ENCODE measurements at places on chromosomes 16 and 17.
A peak's percentile ranks its signal among the peaks of the same experiment; 100 is the strongest.

DNA sequence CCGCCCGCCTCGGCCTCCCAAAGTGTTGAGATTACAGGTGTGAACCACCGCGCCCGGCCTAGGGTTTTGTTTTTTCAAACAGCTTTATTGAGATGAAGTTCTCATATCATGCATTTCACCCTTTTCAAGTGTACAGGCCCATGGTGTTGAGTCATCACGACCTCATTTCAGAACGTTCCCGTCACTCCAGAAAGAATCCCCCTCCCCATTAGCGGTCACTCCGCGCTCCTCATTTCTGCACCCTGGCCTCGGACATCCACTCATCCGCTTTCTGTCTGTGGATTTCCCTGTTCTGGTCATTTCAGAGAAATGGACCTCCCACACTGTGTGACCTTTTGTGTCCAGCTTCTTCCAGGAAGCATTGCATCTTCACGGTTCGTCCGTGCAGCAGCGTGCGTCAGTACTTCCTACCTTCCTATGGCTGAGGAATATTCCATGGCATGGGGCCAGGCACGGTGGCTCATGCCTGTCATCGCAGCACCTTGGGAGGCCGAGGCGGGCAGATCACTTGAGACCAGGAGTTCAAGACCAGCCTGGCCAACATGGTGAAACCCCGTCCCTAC is 135.2 kb upstream of the GSE1 start:
- DNase-seq, result no peak

GRCh38 chr16:19601083-19601976 is 45.8 kb downstream of the VPS35L start:
- peak; percentile 29 for DNase-seq

DNA sequence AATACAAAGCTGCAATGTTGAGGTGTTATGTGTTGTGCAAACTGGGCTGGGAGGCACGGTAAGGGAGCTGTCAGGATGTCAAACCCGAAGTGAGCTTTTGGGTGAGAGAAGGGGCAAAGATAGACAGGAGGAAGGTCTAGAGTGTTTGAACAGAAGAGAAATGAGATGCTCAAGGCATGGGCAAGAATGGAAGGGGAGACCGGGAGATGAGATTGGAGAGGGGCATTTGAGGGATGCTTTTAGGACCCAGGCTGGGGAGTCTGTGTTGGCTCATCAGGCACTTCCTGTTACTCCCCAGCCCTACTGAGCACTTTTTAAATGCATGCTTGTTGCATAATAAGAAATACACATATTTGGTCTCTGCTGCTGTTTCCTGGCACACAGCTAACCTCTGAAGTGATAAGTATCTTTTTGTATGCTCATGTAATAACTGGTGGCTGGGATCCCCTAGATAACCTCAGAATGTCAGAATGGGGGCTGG is 13.7 kb downstream of the UNC45B start:
- DNase-seq, result no peak

GRCh38 chr17:50094243-50094752 is 853 bp upstream of the PDK2 start:
- DNase-seq, result peak; percentile 94

DNA sequence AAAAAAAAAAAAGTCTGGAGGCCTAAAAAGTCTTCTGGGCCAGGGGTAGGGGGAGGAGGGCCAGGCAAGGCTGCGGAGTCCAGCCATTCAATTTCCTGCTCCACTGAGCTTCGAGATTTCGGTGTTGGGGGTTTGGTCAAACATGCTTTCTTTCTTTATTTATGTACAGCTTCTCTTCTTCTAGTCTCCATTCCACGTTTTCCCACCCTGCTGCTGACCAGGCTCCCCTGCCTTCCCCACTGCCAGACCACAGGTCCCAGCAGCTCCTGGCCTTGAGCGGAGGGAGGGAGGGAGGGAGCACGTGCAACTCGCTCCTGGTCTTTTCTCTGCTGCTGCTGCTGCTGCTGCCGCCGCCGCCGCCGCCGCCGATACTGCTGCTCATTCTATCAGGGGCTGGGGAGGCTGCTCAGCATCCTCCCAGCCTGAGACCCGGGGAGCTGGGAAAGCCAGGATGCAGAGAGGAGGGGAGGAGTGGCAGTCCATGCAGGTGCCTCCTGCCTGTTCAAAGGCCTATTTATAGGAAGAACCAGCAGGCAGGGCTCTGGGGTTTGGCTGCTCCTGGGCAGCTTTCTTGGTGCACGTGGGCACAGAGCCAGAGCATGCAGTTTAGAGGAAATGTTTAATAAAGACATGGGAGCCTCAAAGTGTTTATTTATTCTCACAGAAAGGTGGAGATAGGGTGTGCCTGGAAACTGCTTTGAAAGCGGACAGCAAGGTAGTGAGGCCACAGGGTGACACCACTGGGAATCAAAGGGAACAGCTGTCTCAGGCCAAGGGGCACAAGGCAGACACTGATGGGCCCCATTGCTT is 23.4 kb upstream of the ZFHX3 start:
- DNase-seq, result no peak

DNA sequence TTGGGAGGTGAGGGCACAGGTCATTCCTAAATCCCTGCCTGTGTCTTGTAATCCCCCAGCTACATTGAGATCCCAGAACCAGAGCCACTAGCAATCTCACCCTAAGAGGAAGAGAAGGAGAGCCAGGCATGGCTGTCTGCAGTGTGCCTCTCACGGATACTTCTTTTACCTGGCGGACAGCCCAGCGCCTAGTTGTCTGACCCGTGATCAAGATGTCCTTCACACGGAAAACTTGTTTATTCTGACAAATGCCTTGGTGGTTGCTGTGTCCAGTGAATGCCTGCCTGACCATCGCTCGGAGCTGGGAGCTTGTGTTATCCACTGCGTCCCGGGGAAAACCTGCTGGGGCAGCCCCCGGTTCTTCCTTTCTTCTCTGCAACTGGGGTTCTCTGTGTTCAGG is 140.5 kb upstream of the WSCD1 start:
- DNase-seq, result no peak

DNA sequence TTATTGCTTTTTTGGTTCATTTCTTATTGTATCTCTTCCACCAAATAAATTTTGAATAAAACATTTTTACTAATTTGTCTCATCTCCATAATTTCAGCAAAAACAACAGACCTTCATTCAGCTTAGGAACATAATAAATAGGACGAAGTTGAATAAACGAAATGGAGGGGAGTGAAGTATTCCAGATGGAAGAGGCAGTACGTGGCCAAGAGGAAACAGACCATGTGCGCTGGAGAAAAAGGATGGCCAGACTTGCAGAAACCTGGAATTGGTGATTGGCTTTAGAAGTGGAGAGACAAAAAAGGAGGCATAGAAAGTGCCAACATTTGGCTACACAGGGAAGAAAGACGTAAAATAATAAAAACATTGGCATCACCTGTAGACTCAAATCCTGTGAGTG is 113.5 kb downstream of the USP22 start:
- DNase-seq, result no peak

- no peak for DNase-seq
These were observed 44.2 kb downstream of the HELZ start for GRCh38 chr17:67200727-67201301.

DNA sequence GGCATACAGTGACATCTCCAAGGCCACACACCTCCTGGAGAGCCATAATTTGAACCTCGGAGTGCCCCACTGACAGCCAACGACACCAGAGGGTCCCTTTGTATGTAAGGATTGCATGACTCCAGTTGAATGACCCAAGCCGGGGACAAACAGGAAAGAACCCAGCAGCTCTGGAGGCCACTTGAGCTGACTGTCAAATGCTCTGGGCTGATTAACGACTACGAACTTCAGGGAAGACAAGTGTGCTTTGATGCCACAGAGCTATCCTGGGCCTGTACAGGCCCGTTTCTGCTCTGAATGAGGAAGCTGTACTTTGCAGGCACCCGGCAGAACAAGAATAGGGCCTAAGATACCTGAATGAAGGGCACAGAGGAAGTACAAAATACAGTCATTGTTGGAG is 404.6 kb downstream of the SLC39A11 start:
- no peak for DNase-seq

DNA sequence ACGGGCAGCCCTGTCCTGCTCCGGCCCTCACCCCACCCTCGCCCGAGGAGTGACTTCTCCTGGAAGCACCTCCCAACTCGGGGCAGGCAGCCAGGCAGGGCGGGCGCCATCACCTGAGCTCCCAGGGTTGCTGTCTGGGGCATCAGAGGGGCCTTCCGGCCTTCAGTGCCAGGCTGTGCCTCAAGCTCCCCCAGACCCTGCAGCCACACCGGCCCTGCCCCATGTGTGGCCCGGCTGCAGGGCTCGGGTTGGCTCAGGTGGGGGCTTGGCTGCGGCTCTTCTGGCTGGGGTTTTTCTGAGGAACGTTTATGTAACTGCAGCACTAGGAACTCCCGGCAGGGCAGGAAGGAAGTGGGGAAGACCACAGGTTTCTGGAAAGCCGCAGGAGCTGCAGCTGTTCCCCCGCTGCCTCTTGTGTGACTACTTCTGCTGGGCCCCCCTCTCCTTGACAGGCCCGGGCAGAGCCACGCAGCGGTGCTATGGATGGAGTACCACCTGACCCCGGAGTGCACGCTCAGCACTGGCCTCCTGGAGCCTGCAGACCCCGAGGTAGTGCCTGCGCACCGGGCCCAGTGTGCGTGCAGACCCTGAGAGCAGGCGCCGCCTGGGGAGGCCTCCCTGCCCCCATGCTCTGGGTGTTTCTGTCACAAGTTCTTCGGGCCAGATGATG is 45.6 kb downstream of the PRMT7 start:
- peak; percentile 65 for DNase-seq

GRCh38 chr16:66895999-66896398 is 15.7 kb downstream of the PDP2 start:
- DNase-seq, result no peak

DNA sequence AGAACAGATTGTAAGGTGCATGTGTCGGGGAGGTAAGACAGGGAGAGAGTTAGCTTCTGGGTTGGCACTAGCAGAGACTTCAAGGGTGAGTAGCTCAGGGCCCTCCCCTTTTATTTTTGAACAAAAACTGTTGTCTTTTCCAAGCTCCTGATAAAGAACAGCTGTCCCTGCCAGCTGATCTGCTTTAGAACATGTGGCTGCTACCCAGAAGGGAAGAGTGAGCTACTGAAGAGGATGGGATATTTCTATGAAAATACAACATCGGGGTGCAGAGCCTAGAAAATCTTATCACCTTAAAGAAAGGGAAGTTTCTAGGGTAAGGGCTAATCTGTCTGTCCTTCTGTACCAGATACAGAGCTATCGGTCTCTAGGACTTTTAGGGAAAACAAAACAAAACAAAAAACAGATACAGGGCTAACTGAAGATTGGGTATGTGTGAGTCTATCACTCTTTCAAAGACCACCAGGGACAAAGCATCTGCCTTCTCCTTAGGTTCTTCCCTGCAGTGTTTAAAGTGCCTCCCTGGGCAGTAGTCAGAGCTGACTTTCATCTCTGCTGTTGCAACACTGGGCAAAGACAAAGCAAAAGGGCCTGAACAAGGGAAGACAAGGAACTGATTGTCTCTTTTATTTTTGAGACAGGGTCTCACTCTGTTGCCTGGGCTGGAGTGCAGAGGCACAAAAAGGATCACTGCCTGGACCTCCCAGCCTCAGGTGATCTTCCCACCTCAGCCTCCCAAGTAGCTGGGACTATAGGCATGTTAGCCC is 5.0 kb upstream of the DHRS13 start:
- no peak for DNase-seq

DNA sequence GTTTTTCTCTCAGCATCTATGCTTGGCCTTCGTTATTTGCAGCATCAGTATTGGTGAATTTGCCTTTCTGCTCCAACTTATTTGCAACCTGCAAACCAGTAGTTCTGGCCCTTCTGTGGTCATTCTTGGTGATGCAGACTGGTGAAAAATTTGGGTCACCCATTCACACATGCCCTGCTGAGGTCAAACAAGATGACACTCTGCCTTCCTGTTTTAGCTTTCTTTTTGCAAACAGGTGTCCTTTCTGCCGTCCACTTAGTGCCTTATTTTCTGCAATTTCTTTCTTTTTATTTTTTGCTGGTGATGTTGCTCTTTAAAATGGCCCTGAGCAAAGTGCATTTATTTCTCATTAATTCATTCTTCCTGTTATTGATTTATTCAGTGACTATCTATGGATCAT is 31.3 kb downstream of the PLCG2 start:
- DNase-seq, result no peak

DNA sequence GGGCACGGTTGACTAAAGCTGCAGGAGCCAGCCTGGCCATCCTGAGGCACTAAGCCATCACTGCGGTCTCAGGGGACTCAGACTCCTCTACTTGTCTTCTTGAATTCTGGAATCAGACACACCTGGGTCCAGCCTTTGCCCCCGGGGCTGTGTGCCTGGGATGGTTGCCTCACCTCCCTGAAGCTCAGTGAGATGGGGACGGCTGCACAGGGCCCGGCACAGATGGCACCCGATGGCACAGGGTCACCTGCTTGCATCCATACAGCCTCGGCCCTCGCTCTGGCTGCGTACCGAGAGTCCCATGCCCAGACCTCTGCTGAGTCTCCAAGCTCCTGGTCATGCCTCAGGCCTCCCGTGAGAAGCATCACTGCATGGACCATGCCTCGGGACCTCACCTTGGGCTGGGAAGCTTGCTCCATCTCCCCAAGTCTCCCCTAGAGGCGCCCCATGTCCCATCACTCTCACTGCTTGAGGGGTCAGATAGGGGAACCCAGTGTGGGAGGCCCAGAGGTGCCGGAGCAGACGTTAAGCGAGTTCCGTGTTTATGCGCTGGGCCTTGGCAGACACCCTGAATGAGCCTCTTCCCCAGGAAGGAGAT is 316.3 kb downstream of the SEC14L1 start:
- DNase-seq, result peak; percentile 64

GRCh38 chr17:65027305-65027704 is 29.2 kb downstream of the GNA13 start:
- peak; percentile 69 for DNase-seq

DNA sequence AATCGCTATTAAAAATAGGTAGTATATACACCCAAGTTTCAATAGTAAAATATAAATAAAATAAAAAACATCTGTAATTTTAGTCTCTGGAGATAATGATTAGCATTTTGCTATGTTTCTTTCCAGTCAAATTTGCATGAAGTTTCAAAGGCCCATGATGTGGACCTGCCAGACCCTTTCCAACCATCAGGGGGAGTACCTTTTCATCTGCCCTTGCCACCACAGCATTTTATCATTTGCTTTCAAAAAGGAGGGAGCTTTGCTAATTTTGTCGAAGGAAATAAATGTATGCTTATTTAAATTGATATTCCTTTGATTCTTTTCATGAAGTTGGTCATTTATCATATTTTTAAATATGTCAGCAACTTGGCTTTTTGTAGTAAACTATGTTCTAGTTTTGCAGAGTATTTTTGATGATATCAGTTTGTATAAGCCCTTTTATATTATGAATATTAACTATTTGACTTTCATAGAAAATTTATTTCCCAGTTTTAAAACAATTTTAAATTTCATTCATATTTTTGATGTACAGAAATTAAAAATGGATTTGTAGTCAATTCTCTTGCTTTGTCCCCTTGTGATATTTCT is 115.2 kb upstream of the NETO2 start:
- peak; percentile 12 for DNase-seq

DNA sequence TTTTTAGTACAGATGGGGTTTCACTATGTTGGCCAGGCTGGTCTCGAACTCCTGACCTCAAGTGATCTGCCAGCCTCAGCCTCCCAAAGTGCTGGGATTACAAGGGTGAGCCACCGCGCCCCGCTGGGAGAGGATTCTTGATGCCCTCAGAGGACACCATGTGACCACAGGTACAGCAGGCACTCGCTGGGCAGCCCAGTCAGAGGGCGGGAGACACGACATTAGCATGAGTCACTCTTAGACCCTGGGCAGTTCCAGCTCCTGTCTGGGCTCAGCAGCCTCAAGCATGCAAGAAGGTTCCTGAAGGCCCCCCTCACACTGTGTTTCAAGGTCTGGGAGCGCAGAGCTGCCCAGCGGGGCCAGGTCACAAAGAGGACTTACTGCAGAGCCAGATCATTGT is 11.9 kb downstream of the STAC2 start:
- no peak for DNase-seq

Data from activated CD4-positive, alpha-beta T cell treated with anti-CD3 and anti-CD28 coated beads for 48 hours (primary cell).